Kidney epithelial cell (primary cell): ENCODE measurements at places on chromosomes 6 and 20. TPM values are rescaled to one million over a fixed set of nuclear protein-coding genes. Genes with fewer than 3 reads are reported as not detected.

GRCh38 chr6:143007646-143008045 lies 53.0 kb upstream of the AIG1 start:
- no peak for DNase-seq

DNA sequence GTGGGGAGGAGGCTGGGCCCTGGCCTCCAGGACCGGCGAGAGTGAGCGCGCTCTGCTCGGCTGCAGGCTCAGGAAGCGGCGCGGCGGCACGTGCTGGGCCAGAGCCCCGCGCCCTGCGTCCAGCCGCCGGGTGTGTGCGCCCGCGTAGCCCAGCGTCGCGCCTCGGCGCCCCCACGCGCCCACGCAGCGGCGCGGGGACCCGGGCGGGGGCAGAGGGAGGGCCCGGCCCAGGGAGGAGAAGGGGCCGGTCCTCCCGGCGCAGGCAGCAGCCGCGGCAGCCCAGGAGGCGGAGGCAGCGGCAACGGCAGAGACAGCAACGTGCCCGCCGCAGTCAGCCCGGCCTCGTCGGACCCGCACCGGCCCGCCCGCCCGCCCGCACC lies at the start of gene EYA2:
TSS of gene EYA2 (plus strand) at position 265 of the 380 bp plus-strand sequence. CDS start 95,168 bp downstream, outside the sequence.
- DNase-seq = no peak

- no peak for DNase-seq
Observed at GRCh38 chr6:137095651-137096238, 51.0 kb upstream of the IL20RA start.

DNA sequence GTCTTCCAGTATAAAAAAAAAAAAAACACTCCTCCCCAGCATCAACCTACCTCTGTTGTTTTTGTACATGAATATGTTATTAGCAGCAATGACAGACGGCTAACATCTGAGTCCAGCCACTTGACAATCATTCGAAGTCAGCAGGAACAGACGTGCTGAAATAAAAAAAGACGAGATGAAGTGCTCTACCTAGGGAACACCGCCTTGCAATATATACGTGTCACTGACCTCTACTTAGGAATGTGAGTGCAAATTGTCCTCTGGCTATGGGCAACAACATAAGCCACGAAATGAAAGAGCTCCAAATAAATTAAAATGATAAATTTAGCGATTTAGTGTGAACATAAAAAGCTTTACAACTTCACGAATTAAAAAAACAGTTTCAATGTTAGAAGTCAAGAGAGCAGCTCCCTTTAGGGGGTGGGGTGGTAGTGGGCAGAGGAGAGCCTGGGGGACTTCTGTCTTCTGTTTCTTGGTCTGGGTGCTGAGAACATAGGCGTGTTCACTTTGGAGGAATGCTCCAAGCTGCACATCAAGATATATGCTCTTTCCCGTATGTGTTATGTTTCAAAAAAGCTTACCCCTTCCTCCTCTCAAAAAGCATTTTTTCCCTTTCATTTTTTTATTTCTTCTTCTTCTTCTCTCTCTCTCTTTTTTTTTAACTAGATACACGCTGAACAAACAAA lies 23.3 kb downstream of the EDN1 start:
- no peak for DNase-seq

Gene FAM162B
- 0.14 and 0.25 TPM in 2 replicates for total RNA-seq

DNA sequence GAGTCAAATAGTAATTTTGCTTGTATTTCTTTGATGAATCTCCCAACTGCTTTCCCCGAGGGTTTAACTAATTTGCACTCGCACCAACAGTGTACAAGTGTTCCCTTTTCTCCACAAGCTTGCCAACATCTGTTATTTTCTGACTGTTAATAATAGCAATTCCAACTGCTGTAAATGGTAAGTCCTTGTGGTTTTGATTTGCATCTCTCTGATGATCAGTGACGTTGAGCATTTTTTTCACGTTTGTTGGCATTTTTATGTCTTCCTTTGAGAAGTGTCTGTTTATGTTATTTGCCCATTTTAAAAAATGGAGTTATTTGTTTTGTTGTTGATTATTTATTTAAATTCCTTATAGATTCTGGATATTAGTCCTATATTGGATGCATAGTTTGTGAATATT lies 399.8 kb upstream of the MAN1A1 start:
- no peak for DNase-seq

Gene FAM83C
- not detected in 2 replicates for total RNA-seq

Gene MYLK2
- total RNA-seq = 0.21 and 1.8 TPM in 2 replicates

GRCh38 chr6:48041894-48042293 lies 69.1 kb downstream of the PTCHD4 start:
- no peak for DNase-seq

GRCh38 chr6:82494367-82494766 lies 130.8 kb downstream of the TPBG start:
- DNase-seq = no peak

Gene RPRD1B
- total RNA-seq = 12.7 and 21.1 TPM in 2 replicates

GRCh38 chr20:50460608-50461267 lies 49.4 kb upstream of the PTPN1 start:
- no peak for DNase-seq

DNA sequence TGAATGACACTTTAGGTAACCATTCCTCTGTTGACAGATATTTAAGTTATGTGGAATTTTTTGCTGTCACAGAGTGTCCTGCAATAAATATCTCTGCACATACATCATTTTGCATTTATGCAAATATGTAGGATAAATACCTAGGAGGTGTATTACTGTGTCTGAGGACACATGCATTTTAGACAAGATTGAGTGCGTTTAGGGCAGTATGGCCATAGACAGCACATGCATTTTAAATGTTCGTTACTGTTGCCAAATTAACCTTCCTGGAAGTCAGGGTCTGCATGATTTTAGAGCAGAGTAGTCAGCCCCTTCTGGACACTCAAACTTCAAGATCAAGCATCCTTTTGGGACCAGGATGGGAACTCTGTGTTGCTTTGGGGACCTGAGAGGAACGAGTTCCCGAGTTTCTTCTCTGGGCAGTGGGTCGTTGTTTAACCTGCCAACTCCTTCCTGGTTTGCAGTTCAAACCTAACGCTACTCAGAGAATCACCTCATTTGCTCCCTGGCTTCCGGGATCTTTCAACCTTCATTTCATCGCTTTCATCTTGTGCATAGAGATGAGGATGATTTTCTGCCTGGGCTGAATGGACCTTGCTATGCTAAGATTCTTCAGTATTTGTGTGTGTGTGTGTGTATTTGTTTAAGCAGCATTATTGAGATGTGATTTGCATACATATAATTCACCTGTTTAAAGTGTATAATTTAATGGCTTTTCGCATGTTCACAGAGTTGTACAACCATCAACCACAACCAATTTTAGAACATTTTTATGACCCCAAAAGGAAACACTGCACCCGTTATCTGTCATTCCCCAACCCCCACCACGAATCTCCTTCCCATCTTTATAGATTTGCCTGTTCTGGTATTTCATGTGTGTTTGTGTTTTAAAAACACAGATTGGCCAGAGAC lies 9.8 kb downstream of the BCAS4 start:
- no peak for DNase-seq

Gene KCNB1
- total RNA-seq = not detected in 2 replicates

Gene NR2E1
- total RNA-seq = not detected in 2 replicates

Gene WFDC2
- 78.5 and 84.9 TPM in 2 replicates for total RNA-seq

- no peak for DNase-seq
Observed at GRCh38 chr20:58303547-58303946, 6.0 kb upstream of the RAB22A start.

DNA sequence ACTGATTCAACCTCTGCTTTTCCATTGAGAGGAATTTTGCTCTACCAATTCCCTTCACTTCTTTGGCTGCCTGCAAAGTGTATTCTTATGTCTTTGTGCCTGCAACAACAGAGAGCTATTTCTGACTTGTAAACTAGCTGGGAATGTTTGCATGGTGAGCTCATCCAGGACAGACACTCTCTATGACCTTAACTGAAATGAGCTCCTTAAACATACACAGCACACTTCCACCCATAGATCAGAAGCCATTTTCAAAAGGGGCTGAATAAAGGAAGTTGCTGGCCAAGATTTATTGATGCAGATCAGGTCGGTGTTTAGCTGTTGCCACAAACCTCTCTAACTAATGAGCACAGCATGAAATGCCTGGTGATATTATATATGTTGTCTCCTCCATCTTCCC lies 377.7 kb downstream of the BTBD9 start:
- peak; percentile 59 for DNase-seq

Gene CPXM1
- total RNA-seq = 68.7 and 97.4 TPM in 2 replicates

DNA sequence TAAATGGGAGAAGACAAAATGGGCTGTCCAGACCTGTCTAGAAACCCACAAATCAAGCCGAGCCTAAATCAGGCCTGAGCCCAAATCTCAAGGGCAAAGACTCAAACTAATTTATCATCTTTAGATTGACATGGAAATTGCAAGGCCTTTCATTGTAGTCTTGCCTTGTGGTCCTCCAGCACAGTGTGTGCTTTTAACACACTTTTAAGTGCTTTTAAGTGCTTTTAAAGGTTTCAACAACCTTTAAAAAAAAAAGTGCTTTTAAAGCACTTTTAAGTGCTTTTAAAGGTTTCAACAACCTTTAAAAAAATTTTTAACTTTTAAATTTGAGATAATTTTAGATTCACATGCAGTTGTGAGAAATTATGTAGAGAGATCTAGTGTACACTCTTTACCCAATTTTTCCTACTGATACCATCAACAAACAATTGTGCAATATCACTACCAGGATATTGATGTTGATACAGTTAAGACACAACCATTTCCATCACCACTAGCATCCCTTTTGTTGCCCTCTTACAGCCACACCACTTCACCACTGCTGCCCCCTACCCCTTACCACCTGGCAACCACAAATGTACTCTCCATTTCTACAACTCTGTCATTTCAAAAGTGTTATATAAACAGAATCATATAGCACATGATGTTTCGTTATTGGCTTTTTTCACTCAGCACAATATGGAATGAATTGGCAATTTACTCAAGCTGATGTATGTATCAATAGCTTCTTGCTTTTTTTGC lies 23.1 kb upstream of the DCBLD1 start:
- no peak for DNase-seq

GRCh38 chr20:44033344-44033743 lies 118.7 kb downstream of the TOX2 start:
- no peak for DNase-seq

Gene C6orf120
- 35.9 and 42.9 TPM in 2 replicates for total RNA-seq

DNA sequence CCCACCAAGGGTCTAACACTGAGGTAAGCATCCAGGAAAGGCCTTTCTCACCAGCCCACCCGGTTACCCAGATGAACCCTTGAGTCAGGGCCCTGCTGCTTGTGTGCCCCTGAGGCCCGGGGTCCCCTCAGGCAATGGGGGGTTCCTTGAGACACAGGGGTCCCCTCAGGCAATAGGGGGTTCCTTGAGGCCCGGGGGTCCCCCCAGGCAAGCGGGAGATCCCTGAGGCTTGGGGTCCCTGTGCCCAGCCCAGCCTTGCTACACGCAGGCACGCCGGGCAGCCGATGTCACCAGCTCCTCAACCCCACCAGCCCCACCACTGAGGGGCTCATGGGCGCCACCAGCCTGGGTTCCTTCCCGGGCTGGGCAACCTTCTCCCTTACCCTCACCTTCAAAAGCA lies 247.2 kb downstream of the TTLL2 start:
- DNase-seq = no peak

GRCh38 chr6:31037682-31038081 lies 27.4 kb downstream of the MUC22 start:
- peak; percentile 65 for DNase-seq

- DNase-seq = no peak
Observed at GRCh38 chr6:100078509-100078908, 84.5 kb upstream of the MCHR2 start.

DNA sequence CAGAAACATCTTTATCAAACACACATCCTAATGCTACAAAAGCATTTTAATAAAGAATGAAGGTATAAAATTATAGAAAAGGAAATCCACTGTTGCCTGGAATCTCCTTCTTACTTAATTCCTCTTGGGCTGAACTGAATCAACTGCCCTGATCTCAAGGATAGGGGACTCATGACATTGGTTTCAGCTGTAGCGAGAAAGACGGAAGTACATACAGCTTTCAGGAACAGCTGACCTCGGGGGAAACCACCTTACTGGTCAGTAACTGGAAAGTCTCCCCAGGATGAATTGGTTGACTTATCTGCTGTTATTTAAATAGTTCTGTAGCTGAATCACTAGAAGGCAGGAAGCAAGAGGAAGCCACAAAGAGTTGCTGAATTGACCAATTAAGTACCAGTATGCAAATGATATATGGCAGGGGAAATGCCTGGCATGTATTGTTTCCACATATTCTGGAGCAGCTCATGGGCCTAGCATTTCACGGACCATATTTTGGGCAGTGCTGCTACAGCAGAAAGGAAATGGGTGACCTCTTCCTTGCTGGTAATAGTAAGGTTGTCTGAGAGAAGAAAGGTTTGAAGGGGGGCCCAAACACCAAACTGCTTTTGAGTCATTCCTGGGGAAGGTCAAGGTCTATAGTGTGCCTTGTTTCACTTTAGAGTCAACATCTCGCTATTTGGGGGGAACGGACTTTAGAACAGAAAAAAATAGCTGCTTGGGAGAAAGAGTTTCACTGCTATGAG lies 43.7 kb upstream of the MAP7 start:
- peak; percentile 100 for DNase-seq

DNA sequence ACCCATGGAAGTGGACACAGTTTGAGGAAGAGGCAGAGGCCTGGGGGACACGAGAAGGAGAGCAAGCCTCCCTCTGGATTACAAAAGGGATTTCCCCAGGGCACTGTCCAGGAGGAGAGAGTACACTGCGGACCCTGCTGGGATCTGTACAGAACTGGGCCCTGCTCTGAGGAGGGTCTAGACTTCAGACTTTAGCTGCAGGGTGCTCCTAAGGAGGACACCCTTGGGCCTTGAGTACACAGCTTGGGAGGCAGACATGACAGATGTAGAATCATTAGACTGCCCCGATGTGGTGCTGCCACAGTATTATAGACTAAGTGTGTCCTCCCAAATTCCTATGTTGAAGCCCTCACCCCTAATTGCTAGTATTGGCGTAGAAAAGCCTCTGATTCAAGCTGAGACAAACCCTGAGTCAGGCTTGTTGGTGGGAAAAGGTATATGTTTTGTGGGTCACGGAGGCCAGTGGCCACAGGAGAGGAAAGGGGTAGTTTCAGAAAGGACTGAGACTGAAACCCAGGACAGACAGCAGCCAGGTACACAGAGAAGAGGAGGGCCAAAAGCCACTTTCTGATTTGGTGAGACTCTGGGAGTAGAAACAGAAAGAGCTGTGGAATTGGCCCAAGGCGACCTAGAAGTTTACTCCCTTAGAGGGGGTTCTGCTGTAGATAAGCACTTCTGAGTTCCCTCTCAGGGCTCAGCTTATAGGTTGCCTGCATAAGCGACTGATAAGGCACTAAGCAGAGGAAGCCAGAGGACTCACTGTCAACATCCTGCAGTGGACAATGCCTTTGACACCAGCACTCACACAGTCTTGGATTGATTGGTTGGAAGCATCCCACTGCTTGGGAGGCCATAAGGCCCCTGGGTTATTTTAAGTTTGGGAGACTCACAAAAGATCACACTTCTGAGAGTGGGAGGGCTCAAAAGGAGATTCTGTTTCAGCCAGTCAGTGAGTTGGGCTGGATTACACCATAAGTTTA lies 16.5 kb upstream of the SH3BGRL2 start:
- DNase-seq = no peak
